ENCODE measurements at places on chromosomes 4 and X.

DNA sequence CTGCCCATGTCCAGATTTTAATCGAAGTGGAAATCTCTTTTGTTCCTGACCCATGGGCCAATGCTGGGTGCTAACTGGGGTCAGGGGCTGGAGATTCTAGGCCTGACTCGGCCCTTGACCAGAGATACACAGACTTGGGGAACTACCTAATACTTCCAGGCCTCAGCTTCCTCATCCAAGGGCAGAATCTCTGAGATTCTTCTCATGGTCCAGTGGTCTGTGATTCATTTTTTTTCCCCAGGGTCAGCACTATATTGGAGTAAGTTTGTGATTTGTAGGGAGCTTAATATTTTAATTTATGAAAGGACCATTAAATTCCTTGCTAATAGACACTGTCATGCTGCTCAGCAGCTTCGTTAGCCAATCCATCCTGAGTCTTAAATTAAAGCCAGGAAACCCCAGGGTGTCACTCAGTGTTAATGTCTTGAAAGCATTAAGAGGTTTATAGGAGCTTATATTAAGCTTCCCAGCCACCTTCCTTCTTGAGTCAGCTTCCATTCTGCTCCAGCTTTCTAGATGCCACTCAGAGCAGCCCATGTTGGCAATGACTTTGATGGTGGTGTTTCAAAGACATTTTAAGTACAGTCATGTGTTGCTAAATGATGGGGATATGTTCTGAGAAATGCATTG lies 27.0 kb upstream of the PROM1 start:
- DNase-seq = no peak

- no peak for DNase-seq
Measured at GRCh38 chr4:43244688-43245382, 352.3 kb downstream of the GRXCR1 start.

DNA sequence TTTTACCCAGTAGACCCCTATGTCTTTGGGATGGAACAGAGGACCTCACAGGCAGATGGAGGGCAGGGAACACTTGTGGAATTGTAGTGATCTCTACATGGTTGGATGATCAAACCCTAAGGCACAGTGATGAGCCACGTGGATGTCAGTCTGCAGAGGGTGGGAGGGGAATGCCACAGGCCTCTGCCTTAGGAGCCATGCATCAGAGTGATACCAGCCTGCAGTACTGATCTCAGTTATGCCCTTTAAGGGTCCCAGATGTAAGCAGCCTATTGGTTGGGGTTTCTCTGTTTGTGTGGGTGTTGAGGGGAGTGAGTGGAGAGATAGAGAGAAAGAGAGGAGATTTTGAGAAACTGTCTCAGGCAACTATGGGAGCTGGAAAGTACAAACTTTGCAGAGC lies 39.9 kb upstream of the XAGE1B start:
- DNase-seq = no peak

- no peak for DNase-seq
Measured at GRCh38 chr4:89582756-89583505, 254.0 kb downstream of the SNCA start.

DNA sequence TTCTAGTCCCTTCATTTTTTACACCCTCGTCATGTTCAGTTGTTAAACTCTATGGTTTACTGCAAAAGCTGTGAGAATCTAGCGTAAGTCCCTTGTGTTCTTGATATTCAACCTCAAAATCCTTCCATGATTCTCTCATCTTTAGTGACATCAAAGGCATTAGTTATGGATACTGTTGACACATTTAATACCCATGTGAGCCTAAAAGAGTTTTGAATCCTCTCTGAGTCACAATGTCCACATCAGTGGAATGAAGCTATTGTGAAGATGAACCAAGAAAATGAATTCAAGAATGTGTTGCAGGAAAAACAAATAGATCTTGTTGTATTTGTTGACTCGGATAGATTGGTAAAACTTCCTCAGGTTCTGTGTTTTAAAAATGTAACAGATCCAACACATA lies 394.7 kb upstream of the ATOH1 start:
- no peak for DNase-seq

- no peak for DNase-seq
Measured at GRCh38 chr4:140628016-140628415, 59.3 kb upstream of the UCP1 start.

DNA sequence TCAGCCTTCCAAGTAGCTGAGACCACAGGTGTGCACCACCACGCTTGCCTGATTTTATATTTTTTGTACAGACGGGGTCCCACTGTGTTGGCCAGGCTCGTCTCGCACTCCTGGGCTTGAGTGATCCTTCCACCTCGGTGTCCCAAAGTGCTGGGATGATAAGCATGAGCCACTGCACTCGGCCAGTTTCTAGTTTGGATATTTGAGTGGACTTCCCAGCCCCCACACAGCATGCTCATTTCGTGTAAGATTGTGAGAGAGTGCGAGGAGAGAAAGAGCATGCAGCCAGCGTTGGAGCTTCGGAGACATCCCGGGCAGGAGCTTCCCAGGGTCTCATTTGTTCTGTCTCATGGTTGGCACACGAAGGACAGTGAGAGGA lies 31.8 kb downstream of the ARSD start:
- no peak for DNase-seq

- no peak for DNase-seq
Measured at GRCh38 chrX:126994032-126994600, 174.6 kb downstream of the PRR32 start.

GRCh38 chr4:185520119-185520518 lies 15.2 kb downstream of the PDLIM3 start:
- no peak for DNase-seq
